ENCODE measurements at places on chromosomes 7 and 10.

GRCh38 chr10:95343573-95343972 lies 52.8 kb upstream of the PDLIM1 start:
- DNase-seq, result no peak

DNA sequence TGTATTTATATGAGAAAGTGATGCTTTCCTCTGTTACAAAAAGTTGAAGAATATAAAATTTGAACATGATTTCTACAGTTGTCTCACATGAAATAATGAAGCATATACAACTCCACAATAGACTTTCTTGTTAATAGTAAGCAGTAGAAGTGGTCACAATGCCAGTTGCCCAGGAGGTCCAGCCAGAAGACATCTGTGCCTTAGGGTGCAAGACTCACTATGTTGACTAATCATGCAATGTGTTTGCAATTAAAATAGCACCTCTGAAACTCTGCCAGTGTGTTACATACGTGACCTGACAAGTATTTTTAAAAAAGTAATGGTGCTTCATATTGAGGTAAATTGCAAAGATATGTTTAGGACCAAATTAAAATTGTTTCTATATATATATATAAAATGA lies 547.2 kb downstream of the ETV1 start:
- no peak for DNase-seq

DNA sequence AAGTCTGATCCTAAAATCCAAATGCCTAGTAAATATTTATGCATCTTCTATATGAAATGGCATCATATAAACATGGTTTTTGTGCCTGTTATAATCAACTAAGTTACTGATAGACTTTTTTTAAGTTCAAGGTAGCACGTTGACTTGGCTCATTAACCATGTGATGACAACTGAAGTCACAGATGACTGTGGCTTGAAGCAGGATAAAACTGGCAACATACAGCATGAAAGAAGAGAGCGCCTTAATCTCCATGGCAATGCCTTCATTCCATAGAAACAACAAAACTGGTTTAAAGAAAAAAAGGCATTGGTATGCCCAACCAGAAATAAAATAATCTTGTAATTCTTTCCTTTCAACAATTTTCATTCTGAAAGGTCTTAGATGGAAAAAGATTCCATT lies 188.9 kb upstream of the CDK1 start:
- DNase-seq, result no peak

GRCh38 chr10:62735464-62736167 lies 68.9 kb upstream of the ADO start:
- DNase-seq, result peak; percentile 14

- no peak for DNase-seq
These were observed 36.3 kb upstream of the ANTXRL start for GRCh38 chr10:46250481-46250880.

- peak; percentile 50 for DNase-seq
These were observed 13.1 kb downstream of the ADGRA1 start for GRCh38 chr10:133100706-133101415.

GRCh38 chr7:150367677-150368095 lies 936 bp upstream of the REPIN1 start:
- no peak for DNase-seq

GRCh38 chr10:122655524-122656307 lies 43.9 kb downstream of the C10orf120 start:
- no peak for DNase-seq

GRCh38 chr7:132526111-132526740 lies 50.0 kb downstream of the PLXNA4 start:
- peak; percentile 48 for DNase-seq

Data from activated CD4-positive, alpha-beta T cell treated with anti-CD3 and anti-CD28 coated beads for 48 hours (primary cell).